Cerebellar nuclear complex (tissue), 1 donor: ENCODE measurements at places on chromosomes 5 and 9.

- DNase-seq = no peak
Observed at GRCh38 chr5:176803068-176803942, 7.1 kb upstream of the UNC5A start.

- DNase-seq = no peak
Observed at GRCh38 chr9:130330202-130330862, 64.8 kb downstream of the HMCN2 start.

DNA sequence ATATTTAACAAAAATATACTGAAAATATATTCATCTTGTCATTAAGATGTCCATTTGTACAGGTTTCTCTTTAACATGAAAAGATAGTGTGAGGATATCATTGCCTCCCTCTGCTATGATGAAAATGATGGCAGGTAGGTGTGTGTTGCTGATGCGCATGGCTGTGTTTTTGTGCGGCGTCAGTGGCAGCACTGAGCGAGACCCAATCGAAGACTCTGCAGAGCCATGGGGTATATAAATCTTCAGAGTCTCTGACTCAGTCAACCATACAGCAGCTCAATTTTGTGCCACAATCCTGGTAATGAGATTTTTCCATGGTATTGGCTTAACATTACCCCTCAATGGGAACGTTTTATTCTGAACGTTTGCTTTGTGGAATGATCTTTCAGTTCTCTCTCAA, 153.5 kb upstream of the IQGAP2 start:
- no peak for DNase-seq

GRCh38 chr9:114513055-114513958, 8.0 kb upstream of the WHRN start:
- DNase-seq = no peak

- no peak for DNase-seq
Observed at GRCh38 chr9:110015759-110016158, 192.2 kb downstream of the C9orf152 start.

DNA sequence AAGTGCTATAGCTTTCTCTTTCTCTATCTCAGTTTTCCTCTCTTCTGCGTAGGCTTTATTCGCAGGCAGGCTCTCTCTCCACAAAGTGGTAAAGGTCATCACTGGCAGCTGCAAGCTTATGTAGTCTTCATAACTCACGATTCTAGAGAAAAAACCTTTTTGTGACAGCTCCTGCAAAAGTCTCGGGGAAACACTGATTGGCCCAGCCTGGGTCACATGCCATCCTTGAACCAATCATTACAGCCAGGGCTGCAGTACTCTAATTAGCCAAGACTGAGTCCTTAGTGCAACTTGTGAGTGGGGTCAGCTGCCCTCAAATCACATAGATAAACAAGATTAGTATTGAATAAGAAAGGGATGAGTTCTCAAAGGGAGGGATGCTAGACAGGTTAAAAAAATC, 18.3 kb upstream of the FRMPD1 start:
- DNase-seq = no peak

- DNase-seq = no peak
Observed at GRCh38 chr9:71642056-71642455, 126.3 kb downstream of the CEMIP2 start.

GRCh38 chr5:36108758-36109460, 42.2 kb upstream of the UGT3A2 start:
- DNase-seq = no peak

GRCh38 chr9:130119519-130120298, 52.5 kb upstream of the NCS1 start:
- DNase-seq = no peak

DNA sequence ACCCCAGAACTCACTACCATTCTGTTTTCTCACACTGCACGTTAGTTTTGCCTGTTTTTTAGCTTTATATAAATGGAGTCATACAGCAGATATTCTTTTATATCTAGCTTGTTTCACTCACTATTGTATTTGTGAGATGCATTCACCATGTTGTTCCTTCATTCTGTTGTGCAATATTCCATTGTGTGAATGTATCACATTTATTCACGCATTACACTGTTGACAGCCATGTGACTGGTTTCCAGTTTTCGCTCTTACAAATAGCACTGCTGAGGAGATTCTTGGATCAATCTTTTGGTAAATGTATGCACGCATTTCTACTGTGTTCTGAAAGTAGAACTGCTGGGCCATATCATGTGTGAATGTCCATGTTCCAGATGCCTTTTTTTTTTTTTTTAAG, 6.4 kb upstream of the SNX30 start:
- no peak for DNase-seq

DNA sequence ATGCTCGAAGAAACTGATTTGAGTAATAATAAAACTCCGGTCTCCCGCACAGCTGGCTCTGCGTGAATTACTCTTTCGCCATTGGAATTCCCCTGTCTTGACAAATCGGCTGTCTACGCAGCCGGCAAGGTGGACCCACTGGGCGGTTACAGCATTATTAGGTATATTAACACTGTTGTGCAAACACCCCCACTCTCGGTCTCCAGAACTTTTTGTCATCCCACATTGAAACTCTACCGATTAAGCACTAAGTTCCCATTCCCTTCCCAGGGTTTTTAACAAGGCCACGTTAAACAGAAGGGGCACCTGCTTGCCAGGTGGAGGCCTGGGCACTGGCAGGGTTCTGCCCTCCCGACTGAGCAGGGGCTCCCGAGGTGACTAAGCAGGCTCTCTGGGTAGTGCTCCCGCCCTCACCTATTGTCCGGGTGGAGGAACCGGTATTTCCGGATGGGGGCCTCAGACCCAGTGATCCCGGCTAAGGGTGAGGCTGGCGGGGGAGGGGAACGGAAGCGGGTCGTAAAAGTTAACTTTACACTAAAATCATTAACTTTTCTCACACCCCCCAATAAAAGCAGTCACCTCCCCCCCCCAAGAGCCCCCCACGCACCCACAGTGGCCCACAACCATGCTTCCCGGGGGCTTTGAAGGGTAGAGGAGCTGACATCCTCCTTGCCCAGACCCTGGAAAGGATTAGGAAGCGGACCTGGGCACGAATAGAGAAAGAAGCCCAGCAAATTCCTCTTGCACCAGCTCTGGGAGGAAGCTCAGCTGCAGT, 53.5 kb upstream of the TJP2 start:
- no peak for DNase-seq

DNA sequence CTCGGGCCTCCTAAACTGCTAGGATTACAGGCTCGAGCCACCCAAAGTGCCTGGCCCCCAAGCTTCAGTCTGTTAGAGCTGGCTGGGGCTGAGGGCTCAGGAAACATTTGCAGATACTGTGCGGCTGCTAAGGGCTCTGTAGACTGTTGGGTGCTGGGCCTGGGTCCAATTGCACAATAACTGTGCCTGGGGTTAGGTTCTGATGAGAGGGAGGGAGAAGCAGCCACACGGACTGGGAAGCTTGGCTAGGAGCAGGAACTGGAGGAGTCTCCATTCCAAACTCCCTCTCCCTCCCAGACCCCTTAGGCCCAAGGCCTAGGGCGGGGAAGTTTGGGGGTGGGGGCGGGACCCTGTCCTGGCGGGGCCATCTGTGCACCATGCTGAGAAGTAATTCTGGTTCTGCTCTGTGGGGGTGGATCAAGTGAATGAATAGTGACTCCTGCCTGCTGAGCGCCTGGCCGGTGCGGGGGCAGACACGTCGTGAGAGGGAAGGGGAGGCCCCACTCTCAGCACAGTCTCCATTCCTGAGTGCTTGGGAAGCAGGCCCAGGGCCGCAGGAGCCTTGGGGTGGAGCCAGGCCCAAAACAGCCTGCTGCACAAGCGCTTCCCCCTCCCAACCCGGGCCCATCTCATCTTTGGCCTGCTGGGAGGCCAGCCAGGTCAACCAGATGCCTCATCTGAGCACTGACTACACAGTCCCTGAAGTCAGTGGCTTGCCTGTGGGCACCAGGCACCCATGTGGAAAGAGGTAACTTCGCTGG, 1.5 kb downstream of the ASS1 start:
- DNase-seq = no peak

GRCh38 chr9:21801683-21802417, 586 bp upstream of the MTAP start:
- DNase-seq = no peak

- no peak for DNase-seq
Observed at GRCh38 chr9:111030492-111030891, 7.8 kb downstream of the LPAR1 start.

GRCh38 chr5:136909906-136910305, 544.6 kb upstream of the TRPC7 start:
- no peak for DNase-seq

DNA sequence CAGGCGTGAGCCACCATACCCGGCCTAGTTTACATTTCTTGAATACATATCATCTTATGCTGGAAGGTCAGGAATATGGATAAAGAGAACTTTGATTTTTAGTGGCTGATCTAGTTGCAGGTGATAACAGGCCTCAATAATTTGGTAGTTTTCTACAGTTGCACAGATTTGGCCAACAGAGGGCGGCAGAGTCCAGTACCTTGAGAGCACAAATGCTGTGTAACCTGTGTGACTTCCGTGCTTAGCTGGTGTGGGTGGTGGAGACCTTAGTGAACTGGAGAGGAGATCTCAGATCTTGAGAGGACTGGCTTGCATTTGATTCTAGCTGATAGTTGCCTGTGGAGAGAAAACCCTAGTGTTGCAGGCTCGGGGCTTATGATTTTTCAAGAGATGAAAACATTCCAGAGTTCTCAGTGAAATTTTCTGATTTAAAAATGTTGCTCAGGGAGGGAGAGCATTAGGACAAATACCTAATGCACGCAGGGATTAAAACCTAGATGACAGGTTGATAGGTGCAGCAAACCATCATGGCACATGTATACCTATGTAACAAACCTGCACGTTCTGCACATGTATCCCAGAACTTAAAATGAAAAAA, 17.4 kb upstream of the GPR151 start:
- DNase-seq = no peak

DNA sequence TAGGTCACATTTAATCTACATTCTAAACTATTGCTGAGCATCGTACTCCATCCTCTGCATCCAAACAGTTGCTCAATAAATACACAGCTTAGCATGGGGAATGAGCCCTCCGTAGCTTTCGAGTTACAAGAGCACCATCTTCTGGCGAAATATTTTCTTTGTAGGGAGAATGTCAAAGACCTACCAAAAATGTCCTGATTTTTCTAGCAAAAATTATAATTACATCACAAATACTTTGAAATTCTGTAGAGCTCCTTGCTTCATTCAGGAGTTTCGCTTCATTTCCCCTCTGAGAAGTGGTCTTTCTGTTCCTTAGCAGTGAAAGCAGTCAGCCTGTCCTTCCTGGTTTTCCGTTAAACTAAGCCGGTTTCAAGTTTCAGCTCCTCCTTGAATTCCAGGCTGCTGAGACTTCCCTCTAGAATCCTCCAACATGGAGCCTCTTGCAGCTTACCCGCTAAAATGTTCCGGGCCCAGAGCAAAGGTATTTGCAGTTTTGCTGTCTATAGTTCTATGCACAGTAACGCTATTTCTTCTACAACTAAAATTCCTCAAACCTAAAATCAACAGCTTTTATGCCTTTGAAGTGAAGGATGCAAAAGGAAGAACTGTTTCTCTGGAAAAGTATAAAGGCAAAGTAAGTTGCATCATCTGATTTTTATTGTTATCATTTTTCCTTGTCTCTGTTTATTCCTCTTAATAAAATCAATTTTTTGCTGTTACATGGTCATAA, at the start of gene GPX8:
Gene GPX8 (plus strand): TSS at position 409 of the 730 bp plus-strand sequence. CDS start 22 bp downstream, at position 431.
- no peak for DNase-seq

- DNase-seq = no peak
Observed at GRCh38 chr9:88425538-88425950, 37.3 kb downstream of the SPIN1 start.

- no peak for DNase-seq
Observed at GRCh38 chr9:135253305-135254004, 166.0 kb downstream of the OLFM1 start.

- DNase-seq = no peak
Observed at GRCh38 chr5:167530548-167530947, 760.9 kb upstream of the WWC1 start.

GRCh38 chr9:116476002-116476401, 211.1 kb upstream of the TRIM32 start:
- DNase-seq = no peak

GRCh38 chr5:173663352-173664153, 47.1 kb upstream of the BOD1 start:
- DNase-seq = no peak

DNA sequence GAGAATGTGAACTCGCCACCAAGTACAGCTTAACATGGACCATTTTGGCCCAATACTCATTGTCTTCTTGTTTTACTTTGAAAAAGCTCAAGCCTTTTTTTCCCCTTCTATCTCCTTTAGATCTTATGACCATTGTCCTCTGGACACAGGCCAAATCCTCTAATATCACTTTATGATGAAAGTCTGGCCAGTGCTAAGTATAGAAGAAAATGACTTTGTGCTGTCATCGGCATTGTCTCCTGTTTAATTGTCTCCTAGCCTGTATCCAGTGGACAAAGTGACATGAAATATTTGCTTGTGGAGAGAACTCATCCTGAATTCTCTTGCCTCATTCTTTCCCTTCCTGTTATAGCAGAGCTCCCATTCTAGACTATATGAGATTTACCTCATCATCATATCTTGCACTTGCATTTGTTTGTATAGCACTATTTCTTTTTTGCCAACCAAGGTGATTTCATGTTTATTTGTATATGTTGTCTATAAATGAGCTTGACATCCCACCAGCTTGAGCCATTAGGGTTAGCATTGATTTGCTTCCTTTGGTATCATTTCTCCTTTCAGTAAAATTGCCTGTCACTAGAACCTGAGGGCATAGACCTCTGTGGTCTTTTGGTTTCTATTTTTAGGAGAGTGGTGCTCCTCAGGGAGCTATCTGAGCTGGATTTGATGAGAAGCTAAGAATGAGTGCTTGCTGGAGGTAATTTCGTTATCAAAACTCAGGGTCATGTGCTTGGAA, 18.8 kb upstream of the TNFAIP8 start:
- no peak for DNase-seq

GRCh38 chr9:129495620-129496472, 125.1 kb downstream of the C9orf50 start:
- DNase-seq = peak; percentile 71

DNA sequence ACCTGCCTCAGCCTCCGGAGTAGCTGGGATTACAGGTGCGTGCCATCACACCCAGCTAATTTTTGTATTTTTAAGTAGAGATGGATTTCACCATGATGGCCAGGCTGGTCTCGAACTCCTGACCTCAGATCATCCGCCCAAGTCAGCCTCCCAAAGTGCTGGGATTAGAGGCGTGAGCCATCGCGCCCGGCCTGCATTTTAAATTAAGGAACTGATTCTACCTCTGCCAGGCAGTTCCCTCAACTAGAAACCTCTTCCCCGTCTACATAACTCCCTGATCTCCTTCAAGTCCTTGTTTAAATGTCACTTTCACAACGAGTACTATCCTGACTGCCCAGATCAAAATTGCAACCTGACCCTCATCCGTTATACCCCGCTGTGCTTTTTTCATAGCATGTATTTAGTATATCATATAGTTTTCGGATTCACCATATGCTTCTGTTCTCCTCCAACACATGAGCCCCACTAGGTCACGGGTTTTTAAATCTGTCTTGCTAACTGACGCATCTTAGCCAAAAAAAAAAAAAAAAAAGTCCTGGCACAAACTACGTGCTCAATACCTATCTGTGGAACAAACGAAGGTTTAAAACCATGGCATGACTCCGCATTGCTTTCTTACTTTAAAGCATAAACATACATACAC, 858 bp upstream of the SOWAHA start:
- DNase-seq = no peak
